T-cell (primary cell): ENCODE measurements at places on chromosomes 5 and 9. TPM values are rescaled to one million over a fixed set of nuclear protein-coding genes. Genes with fewer than 3 reads are reported as not detected.

DNA sequence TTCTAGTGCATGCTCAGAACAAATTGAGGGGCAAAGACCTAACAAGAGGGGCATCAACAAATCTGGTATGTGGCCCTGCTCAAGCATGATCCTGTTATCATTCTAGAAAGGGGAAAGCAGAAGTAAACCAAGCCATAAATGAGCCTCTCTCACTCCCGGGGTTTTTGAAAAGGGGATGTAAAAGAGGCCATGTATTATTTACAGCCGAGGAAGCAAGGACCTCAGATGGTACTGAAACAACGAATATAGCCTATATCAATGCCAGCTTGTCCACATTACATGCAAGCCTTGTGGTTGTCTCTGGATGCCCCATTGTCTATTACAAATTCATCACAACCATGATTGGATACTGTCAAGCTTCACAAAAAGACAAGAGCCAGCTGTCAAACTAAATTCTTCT, 211.3 kb downstream of the DCP2 start:
- no peaks in the 10 kb centered on the region for H3K36me3 ChIP-seq
- H3K27ac ChIP-seq, result no peak overlapping the region
- no peaks in the 10 kb centered on the region for H3K27me3 ChIP-seq
- H3K4me3 ChIP-seq, result no peak overlapping the region
- DNase-seq, result no peak
- no peaks in the 10 kb centered on the region for H3K4me1 ChIP-seq

Gene SMIM33
- total RNA-seq, result 0.47 TPM

Gene PCDHB2
- total RNA-seq, result not detected

- no peaks in the 10 kb centered on the region for H3K36me3 ChIP-seq
- H3K4me3 ChIP-seq, result no peak overlapping the region
- no peak for DNase-seq
- no peaks in the 10 kb centered on the region for H3K4me1 ChIP-seq
- no peaks in the 10 kb centered on the region for H3K27me3 ChIP-seq
Measured at GRCh38 chr9:116937361-116937760, 250.3 kb downstream of the TRIM32 start.

DNA sequence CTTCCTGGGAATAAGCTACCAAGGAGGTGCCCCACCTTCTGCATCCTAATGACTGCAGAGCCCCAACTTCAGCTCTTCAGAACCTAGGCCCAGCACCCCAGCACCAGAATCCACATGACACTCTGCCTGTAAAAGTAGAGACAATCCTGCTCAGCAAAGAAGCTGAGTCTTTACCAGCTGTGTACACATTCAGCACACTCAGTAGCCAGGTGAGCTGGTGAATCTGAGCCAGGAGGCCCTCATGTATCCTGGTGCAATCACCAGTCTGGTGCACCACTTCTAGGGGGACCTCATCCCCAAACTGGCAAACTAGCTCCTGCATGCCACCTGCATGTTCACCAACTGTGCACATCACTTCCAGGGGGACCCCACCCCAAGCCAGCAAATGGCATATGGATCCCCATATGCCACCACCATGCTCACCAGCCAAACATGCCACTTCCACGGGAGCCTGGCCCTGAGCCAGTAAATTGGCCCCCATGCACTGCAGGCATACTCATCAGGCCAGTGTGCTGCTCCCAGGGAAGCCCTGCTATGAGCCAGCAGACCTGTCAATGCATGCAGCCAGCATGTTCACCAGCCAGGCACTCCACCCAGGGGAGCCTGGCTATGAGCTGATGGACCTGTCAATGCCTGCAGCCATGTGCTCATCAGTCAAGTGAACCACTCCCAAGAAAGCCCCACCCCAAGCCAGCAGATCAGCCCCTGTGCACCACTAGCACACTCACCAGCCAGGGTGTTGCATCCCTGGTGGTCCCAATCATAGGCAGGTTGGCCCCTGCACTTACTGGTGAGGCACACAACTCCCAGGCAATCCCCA, 15.6 kb upstream of the BTNL9 start:
- no peak overlapping the region for H3K27ac ChIP-seq
- no peaks in the 10 kb centered on the region for H3K36me3 ChIP-seq
- no peak overlapping the region for H3K4me3 ChIP-seq
- H3K4me1 ChIP-seq, result no peaks in the 10 kb centered on the region
- no peaks in the 10 kb centered on the region for H3K27me3 ChIP-seq

Gene SLC4A9
- total RNA-seq, result not detected

Gene FOXD4L5
- total RNA-seq, result 0.23 TPM

- H3K4me1 ChIP-seq, result peaks cover 45% of the 10 kb centered on the region
- no peaks in the 10 kb centered on the region for H3K36me3 ChIP-seq
- no peak overlapping the region for H3K4me3 ChIP-seq
Measured at GRCh38 chr9:75108571-75108970, 20.3 kb downstream of the OSTF1 start.
